Stimulated activated CD4-positive, alpha-beta T cell treated with anti-CD3 and anti-CD28 coated beads, Interleukin-4, amount 100 ng/mL, for 1 hour (primary cell): ENCODE measurements at places on chromosomes 4 and X.

- DNase-seq: no peak
These were observed 7.3 kb upstream of the RNF150 start for GRCh38 chr4:141140391-141141200.

- DNase-seq: no peak
These were observed 114.0 kb upstream of the LNX1 start for GRCh38 chr4:53705151-53705764.

- DNase-seq: no peak
These were observed 423.3 kb downstream of the CENPC start for GRCh38 chr4:67122029-67122428.

GRCh38 chr4:54897590-54897989 is 227.8 kb downstream of the KDR start:
- no peak for DNase-seq

GRCh38 chr4:120291541-120291940 is 224.9 kb upstream of the MAD2L1 start:
- no peak for DNase-seq

DNA sequence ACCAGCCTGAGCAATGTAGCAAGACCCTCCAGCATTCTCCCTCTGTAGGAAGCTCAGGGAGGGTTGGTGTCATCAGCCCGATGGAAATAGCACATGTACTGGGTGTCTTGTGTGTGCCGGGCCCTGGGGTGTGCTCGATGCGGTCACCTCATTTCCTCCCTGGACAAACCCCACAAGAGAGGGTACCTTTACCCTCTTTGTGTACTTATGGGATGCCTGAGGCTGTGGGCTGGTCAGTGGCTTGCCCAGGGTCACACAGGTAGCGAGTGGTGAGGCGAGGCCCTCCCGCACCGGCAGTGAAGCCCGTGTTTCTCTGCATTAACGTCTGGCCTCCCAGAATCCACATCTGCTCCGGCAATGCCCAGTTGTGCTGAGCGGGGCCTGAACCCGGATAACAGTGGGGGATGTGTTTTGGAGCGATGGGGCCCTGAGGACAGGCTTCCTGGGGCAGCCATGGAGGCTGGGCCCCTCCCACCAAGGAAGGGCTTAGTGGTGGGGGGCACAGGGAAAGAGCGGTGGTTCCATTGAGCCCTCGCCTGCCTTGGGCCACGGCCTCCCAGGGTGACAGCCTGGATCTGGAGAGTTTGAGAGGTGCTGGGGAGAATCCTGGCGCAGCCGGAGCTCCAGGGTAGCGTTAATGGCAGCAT is 8.1 kb downstream of the PSAPL1 start:
- DNase-seq: no peak

- DNase-seq: no peak
These were observed 46.1 kb upstream of the LGI2 start for GRCh38 chr4:25076625-25077398.

- no peak for DNase-seq
These were observed 2429.7 kb downstream of the PCDH7 start for GRCh38 chr4:33149658-33150524.

GRCh38 chr4:120895554-120895953 is 27.0 kb downstream of the PRDM5 start:
- no peak for DNase-seq

DNA sequence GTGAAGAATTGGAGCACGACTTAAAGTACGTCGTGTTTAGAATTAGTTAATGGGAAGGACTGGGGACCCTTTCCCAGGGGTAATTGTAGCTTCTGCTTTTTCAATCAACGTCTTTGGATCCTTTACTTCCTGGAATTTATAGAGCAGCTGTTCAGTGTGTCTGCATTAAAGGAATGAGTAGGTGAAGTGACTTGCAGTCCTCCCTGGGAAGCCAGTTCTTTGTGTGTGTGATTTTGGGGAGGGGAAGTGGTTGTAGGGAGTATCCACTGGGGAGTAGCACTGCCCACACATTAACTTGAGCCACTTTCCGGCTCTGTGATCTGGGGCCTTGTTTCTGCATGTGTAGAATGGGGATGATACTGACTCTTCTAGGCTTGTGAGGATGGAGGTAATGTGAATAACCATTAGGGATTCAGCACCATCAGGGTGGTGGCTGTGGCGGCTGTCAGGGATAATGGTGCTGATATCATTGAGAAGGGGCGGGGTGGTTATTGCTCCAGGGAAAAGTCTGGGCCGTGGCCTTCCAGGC is 54.7 kb downstream of the TMEM131L start:
- DNase-seq: no peak

DNA sequence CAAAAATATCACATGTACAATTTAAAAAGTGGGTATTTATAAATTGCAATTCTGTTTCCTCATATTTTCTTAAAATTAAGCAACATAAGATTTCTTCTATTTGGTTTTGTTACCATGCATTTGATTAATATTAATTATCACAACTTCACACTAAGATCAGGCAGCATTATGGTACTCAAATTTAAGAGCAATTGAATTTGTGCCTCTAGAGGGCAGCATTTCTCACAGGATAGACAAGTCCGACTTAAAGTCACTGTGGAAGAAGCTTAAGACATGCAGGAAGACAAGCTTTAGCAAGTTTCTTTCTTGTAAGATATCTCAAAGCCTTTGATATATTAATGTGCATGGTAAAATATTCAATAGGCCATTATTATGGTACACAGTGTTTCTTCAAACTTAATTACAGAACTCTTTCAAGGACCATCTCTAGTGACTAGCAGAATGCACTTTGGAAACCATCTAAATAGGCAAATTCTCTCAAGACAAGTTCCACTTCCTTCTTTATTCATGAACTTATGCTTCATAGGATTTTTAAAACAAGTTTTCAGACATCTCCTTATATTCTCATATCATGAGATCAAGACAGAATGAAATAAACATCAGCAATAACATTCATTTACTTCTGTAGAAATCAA is 35.0 kb downstream of the FBXW7 start:
- DNase-seq: no peak

GRCh38 chr4:71568131-71568530 is 215.7 kb downstream of the GC start:
- no peak for DNase-seq

- DNase-seq: no peak
These were observed 7.6 kb upstream of the LNX1 start for GRCh38 chr4:53598901-53599300.

DNA sequence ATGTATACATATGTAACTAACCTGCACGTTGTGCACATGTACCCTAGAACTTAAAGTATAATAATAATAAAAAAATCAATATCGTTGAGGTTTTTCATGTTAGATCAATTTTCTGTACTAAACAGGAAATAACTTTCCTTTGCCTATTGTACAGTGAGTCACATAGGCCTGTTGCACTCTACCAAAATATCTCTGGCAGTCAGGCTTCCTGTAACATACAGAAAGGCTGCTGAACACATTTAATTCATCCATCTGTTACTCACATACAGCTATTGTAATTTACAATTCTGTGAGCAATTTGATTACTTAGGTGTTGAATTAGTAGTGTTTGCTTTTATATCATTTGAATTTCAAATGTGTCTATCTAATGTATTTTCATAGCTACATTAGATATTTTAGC is 427.8 kb downstream of the TMA16 start:
- DNase-seq: no peak

- DNase-seq: no peak
These were observed 194.3 kb downstream of the MGST2 start for GRCh38 chr4:139859876-139860275.

DNA sequence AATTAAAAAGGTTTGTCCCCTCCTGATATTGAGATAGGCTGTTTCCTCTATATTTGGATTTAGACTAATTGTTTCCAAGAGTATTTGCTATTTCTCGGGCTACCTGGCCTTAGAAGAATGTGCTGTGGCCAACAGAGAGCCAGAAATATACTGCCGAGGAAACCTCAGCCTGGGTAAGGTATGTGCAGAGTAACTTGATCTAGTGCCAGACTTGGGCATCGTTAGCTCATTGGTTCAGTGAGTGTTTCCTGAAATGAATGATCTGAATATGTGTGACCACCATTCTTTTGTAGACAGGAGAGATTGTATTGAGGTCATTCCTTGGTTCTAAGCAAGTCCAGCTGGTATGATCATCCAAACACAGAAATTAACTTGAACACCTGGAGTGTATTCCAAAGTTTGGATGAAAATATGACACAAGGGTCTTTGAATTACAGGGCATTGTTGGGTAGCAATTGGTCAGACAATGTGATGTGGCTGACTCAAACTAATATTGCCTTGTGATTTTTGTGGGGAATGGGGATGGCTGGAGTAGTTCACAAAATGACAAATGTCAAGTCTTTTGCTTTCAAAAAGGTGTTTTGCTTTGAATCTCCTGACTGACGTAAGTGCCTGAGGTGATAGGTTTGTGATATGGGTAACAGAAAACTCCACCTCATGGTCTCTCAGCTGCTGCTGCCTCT is 100.2 kb upstream of the CXCL13 start:
- DNase-seq: no peak

DNA sequence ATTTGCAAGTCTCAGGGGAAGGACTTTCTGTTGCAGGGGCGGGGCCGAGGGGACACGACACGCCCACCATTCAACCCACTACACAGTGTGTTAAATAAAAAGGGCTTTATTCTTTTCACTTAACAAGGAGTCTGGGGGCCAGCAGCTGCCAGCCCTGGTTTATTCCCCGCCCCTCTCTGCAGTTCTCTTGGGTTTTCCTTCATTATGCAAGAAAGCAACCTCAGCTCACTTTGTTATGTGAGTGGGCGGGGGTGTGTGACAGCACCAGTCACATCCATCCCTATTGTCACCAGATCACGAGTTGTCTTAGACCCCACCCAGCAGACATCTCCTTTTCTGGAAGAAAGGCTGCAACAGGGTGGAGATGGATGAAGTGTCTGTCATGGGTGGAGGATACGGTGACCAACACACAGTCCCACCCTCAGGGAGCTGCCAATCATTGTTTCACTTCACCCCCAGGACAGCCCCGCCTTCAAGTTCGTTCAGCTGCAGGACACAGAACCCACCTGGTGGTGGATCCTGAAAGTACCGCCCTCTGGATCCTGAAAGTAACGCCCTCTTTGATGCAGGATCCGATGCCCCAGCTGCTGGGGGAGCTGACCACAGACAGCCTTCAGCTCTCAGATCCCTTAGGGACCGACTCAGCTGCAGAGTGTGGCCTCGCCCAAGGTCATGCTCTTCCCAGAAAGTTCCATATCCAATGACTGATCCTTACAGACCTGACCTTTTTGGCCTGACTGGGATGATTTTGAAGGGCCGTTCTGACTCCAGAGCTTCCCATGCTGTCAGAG is 79.6 kb downstream of the SMIM20 start:
- peak; percentile 11 for DNase-seq

- DNase-seq: no peak
These were observed 2.7 kb downstream of the GASK1B start for GRCh38 chr4:158169931-158170690.
